ENCODE measurements at places on chromosomes 6 and 20.

DNA sequence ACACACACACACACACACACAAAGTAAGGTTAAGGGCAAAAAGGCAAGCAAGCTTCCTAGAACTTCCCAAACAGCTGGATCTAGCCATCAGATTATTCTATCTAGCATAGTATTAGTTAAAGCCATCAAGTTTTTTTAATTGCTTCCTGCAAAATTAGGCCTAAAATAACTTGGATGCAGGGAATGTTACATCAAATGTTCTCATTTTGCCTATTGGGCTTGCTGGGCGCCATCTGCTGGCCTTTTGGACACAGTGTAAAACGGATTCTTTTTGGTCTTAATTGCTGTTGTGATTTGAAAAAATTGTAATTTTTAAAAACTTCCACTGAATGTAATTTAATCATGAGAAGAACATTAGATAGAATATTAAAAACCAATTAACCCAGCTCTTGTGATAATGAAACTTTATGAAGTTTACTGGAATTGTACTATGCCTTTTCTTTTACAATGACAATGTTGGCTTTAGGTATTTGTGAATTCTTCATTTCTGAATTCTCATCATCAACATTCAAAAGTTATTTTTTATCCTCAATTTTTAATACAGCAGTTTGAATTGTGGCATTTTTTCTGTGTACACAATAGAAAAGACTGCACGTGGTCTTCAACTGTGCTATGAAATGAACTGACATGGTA, 6.8 kb downstream of the MKKS start:
- DNase-seq, result no peak

DNA sequence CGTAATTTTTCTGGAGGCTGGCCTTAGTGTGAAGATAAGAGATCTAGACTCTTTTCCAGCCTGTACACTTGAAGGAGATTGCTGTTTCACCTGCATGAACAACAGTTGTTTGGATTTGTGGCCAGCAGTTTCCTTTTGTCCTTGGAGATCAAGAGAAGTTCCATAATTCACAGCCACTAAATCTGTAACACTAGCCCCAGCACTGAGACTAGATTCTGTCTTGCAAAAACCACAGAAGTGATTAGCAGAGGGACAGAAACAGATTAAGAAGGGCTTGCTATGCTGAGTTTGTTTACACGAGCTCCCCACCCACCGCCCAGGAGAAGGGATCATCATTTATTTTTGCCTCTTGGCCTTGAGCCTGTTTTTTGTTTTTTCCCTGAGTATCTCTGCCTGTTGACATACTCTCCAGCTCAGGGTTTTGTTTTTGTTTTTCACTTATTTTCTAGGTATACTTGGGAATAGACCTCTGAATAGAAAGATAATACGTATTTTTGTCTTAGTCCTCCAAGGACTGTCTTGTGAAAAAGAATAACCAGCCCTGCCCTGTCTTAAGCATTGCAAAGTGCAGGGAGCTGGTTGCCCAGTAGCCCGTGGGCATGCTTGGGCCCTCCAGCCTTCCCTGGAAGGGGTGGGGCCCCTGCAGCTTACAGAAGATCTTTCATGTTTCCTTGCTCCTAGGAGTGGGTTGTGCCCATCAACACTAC, 93.1 kb upstream of the SOX4 start:
- DNase-seq, result no peak

DNA sequence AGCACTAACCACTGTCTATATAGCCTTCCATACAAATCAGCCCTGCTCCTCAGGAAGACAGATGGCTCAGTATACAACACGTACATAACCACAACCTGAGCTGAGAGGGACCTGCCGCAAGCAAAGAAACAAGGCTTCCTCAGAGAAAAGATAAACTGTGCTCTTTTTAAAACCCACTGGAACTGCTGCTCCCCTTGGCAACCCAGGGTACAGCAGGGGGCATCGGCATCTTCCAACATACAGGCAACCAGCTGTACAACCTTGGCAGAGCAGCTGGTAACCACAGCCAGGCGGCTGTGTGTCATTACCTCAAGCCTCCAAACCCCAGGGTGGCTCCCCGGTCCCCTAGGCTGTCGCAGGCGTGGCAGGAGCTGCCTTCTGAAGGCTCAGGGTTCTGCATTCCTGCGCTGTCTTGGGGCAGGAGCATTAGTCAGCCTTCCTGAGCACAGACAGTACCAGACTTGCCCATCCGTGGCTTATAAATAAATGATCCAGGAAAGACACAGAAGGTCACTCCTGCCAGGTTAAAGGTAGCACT, 249.5 kb downstream of the ADGRG6 start:
- DNase-seq, result no peak

GRCh38 chr6:148375401-148375800, 32.8 kb downstream of the SASH1 start:
- no peak for DNase-seq

Data from stimulated activated CD8-positive, alpha-beta memory T cell treated with anti-CD3 and anti-CD28 coated beads, Interleukin-7, amount 100 ng/mL, for 1 hour (primary cell).